Vagina (tissue), 2 donors: ENCODE measurements at places on chromosomes 5 and 9.

DNA sequence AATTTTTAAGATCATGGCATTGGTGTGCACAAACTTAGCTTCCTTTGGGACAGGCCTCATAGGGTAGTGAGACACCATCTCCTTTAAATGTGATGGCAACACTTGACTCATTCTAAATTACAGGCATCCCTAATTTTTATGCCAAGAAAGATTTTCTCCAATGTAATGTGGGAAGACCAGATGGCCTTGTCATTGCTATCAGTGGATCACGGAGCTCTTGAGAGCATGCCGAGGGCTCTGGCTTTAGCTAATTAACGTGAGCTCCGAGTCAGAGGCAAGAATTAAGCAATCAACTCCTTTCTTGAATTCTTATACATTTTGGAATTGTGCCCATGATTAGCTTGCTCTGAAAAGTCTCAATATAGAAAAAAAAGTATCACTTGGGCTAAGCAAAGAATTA lies 215.8 kb downstream of the LRRC70 start:
- no peak for DNase-seq

GRCh38 chr5:54180630-54181031 lies 129.7 kb downstream of the ARL15 start:
- DNase-seq, result no peak

GRCh38 chr5:130715541-130715940 lies 449.5 kb downstream of the HINT1 start:
- DNase-seq, result no peak

DNA sequence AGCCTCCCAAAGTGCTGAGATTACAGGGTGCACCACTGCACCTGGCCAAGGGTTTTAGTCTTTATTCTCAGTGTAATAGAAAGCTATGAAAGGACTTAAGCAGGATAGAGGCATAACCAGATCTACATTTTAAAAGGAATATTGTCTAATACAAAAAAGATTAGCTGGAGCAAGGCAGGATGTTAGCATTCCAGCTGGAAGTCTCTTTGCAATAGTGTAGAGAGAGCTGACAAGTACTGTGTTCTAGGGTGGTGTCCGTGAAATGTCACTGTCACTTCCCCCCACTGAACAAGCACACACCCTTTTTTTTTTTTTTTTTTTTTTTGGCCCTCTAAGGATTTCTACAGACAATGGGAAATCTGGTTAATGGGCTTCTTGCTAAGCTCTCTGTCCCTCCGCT lies 24.2 kb upstream of the DEPDC1B start:
- no peak for DNase-seq
